Stimulated activated CD4-positive, alpha-beta T cell treated with anti-CD3 and anti-CD28 coated beads, Interleukin-2, amount 100 ng/mL, for 24 hours (primary cell): ENCODE measurements at places on chromosomes 7 and 10.

DNA sequence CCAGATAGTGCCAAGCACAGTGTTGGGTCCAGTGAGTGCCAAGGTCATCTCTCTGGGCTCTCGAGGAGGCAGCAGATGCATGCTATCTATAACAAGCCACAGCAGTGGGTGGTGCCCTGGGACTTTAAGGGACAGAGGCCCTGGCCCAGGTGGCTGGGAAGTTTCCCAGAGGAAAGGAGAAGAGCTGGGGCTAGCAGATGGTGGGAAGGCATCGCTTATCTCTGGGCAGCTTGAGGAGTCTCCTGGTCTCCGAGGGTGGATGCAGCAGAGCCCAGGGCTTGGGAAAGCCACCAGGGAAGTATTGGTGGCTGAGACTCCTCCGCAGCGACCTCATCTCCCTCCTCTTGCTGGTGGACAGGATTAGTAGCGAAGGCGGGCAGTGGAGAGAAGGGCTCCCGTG is 63.4 kb upstream of the LRRC4 start:
- DNase-seq = no peak

- no peak for DNase-seq
Observed at GRCh38 chr7:148850564-148850963, 33.5 kb downstream of the EZH2 start.

GRCh38 chr7:76233538-76234281 is 32.0 kb downstream of the SRRM3 start:
- DNase-seq = no peak

- no peak for DNase-seq
Observed at GRCh38 chr10:131737543-131738395, 163.0 kb upstream of the PPP2R2D start.

DNA sequence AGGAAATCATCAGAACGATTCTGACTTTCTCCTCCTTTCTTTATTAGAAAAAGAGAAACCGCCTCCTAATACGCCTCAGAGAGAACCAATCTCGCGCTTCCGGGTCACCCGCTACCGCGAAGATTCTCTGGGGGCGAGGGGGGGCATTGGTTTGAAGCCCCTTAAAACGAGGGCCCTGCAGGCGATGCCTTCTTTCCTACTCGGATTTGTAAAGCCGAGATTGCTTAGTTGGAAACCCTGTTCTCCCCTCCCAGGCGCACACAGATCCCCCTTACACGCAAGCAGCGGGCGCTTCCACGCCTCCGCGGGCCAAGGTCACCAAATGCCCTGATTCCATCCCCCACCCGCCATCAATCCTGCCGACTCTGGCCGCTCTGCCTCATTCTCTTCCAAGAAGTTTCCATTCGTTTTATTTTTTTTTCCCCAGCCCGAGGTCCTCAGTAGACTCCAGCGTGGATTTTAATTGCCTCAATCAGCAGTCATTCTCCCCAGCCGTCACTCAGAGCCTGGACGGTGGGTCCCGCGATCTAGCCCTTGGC is 1.1 kb upstream of the GAD2 start:
- DNase-seq = no peak

- no peak for DNase-seq
Observed at GRCh38 chr10:7908541-7909210, 90.4 kb downstream of the TAF3 start.

DNA sequence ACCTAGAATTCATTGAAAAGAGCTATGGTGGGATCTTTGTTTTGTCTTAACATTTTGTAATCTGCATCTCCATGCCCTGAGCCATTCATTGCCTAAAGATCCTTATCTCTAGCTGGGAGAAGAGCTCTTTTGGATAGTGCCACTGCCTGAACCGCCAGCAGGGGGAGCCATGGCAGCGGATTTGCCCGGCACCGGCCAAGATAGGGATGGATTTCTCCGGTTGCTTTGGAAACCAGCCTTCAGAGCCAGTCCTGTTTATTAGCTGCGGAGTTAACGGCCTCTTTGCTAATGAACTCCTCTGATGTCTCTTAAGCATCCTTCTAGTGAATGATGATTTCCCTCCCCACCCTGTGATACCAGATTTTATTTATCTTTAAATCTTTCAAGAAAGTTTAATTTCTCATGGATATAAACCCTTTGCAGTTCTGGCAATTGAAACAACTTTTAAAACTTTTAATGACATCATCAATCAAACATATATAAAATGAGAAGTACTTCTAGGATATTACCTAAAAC is 58.2 kb upstream of the LYZL2 start:
- peak; percentile 89 for DNase-seq

DNA sequence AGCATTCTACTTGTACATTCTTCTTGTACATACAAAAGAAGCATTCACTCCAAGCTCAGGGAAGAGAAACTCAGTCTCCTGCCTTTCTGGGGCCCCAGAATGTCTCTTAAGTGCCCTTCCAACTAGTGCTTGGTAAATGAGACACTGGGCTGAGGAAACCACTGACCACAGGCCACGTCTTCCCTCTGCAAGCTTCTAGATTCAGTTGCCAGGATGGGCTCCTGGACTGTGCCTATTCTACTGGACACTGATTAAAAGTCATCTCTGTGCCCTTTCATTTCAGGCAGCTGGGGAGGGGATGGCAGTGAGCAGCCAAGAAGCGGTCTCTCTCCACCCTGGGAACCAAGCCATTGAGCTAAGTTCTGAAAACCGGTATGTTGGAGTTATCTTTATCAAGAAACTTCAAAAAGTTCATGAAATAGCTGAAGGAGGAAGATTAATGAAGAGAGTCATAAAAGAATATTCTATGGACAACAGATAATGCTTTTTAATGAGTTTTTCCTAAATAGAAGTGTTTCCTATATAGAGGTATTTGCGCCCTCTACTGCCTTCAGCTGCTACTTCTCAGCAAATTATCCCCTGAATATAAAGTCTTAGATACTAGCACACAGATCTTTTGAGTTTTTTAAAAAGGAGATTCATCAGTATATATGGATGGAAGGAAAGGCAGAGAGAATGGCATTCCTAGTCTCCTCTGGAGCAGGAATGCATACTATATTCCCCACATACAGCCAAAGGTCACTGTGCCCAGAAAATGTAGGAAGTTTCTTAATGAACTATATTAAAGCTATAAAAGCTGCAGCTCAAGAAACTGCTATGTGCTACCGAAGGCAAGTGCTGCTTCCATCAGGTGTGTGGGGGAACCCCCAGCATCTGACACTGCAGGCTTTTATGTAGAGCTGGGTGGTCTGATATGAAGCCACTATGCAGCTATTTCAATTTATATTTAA is 8.4 kb upstream of the IFIT1B start:
- no peak for DNase-seq

GRCh38 chr10:97868134-97868685 is 18.6 kb downstream of the GOLGA7B start:
- DNase-seq = no peak

DNA sequence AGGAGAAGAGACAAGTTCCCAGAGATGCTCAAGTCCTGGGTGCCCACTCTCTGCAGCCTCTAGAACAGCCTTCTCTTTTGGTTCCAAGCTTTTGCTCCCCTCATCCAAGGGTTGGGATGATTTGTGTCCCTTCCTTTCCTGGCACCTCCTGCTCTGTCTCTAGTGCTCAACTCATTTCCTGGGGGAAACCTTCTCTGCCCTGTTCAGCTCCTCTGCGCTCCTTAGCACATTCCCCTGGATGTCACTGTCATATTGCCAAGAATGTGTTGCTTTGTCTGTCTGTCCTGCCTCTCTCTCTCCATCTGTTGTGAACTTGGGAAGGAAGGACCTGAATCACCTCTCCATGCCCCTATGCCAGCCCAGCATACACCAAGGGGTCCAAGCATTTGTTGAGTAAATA is 5.1 kb upstream of the LBX1 start:
- no peak for DNase-seq

DNA sequence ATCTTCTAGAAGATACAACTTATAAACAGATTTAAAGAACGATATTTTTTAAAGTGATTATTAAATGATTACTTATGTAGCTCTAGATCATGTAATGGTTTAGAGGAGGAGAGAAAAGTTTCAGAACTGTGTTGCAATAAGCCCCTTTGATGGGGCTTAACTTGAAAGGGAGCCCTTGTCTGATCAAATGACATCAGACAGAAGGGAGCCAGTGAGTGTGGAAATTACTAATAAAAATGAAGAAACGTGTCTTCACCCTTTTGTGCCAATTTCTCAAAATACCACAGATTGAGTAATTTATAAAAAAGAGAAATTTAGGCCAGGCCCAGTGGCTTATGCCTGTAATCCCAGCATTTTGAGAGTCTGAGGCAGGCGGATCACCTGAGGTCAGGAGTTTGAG is 318.2 kb downstream of the EXOC4 start:
- DNase-seq = no peak

- DNase-seq = no peak
Observed at GRCh38 chr7:4631380-4632179, 50.5 kb upstream of the FOXK1 start.

- DNase-seq = no peak
Observed at GRCh38 chr7:12004581-12004980, 172.6 kb upstream of the THSD7A start.

GRCh38 chr7:33547880-33548279 is 357.5 kb upstream of the BMPER start:
- DNase-seq = no peak

DNA sequence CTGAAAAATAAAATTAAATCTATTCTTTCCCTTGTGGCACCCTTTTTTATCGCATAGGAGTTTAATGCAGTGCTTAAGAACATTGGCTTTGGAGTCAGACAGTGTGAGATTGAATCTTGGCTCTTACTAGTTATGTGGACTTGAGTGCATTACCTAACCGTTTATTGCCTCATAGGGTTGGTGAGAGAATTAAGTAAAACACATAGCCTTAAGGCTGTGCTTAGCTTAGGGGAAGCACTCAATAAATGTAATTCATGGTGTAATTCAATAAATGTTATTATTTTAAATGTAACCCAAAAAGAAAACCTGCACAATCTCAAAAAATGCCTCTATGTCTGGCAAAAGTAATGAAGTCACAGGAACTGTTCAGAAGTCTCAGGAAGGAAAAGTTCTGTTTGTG is 2.7 kb downstream of the STK17A start:
- DNase-seq = no peak

GRCh38 chr10:68721673-68722335 is 765 bp downstream of the CCAR1 start:
- no peak for DNase-seq

GRCh38 chr7:127879436-127879835 is 151.8 kb downstream of the LRRC4 start:
- no peak for DNase-seq

- no peak for DNase-seq
Observed at GRCh38 chr7:106273009-106273668, 11.6 kb downstream of the NAMPT start.

- DNase-seq = peak; percentile 33
Observed at GRCh38 chr10:23095966-23096801, 805 bp downstream of the MSRB2 start.

GRCh38 chr10:35409094-35409582 is 72.8 kb downstream of the CCNY start:
- DNase-seq = peak; percentile 10

DNA sequence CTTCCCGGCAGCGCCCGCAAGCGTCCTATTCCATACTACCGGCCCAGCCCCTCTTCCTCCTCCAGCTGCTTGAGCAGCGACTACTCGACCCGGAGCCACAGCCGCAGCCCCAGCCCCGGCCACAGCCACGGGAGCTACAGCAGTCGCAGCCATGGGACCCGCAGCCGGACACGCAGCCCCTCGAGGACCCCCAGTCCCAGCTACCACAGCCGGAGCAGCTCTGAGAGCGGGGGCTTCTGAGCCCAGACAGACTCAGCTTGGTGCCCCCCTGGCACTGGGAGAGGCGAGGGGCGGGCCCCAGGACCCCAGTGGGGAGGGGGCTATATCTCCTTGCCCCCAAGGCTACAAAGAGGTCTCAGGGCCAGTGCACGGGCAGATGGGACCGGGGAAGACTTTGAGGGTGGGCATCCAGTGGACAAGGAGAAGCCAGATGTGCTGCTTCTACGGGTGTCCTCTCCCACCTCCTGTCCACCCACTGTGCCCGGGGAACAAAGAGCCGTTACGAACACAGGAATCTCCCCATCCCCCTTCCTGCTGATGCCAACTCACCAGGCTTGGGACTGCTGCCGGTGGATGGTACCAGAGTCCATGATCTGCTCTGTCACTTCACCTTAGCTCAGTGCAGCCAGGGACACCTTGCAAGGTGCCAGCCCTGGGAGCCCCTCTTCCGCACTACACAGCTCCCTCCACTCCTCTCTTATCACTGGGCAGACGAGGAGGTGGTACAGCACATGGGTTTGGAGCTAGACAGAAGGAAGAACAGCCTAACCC is 16.7 kb upstream of the HSPB1 start:
- DNase-seq = no peak

DNA sequence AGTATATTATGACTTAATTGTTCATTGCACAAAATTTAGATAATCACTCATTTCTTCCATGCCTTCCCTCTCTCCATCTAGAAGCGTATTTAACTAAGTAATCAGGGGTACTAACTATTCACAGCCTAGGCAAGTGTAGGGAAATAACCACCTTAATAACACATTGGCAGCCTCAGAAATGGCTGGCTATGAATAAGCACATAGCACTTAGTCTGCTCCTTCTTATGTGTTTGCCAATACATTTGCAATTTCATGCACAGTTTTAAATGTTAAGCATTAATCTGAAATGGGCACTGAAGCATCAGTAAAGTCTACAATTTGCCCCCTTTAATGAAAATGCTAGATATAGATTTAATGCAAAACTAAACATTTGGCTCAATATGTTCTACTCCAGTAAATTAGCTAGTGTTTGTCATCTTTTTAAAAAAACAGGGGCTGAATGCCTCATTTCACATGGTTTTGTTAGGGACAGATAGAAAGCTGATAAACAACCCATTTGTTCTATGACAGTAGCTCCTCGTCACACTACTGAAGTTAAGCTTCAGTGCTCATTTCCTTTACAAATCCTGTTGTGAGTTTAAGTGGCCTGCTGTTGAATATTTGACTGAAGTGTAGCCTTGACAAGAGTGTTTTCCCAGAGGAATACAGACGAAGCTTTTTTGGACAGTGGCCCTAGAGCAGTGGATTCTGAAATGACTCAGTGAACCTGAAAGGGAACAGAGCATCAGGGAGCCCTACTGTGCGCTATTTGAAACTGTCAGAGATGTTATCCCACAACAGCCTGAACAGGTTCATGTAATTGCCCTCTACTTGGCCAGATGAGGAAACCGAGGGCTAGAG is 30.5 kb downstream of the HHEX start:
- no peak for DNase-seq

- no peak for DNase-seq
Observed at GRCh38 chr7:15854841-15855524, 168.5 kb upstream of the MEOX2 start.

- DNase-seq = no peak
Observed at GRCh38 chr10:129864601-129865126, 99.4 kb downstream of the EBF3 start.

- DNase-seq = no peak
Observed at GRCh38 chr10:61618388-61618961, 44.3 kb upstream of the CABCOCO1 start.

- DNase-seq = no peak
Observed at GRCh38 chr7:154675560-154675959, 327.4 kb downstream of the PAXIP1 start.
